ENCODE measurements at places on chromosomes 11 and 22.
A peak's percentile ranks its signal among the peaks of the same experiment; 100 is the strongest.

- DNase-seq = no peak
Measured at GRCh38 chr11:111361052-111361801, 17.8 kb downstream of the POU2AF1 start.

- DNase-seq = no peak
Measured at GRCh38 chr11:115408036-115408921, 95.9 kb downstream of the CADM1 start.

GRCh38 chr22:37972527-37972926 lies 11.8 kb downstream of the SOX10 start:
- no peak for DNase-seq

DNA sequence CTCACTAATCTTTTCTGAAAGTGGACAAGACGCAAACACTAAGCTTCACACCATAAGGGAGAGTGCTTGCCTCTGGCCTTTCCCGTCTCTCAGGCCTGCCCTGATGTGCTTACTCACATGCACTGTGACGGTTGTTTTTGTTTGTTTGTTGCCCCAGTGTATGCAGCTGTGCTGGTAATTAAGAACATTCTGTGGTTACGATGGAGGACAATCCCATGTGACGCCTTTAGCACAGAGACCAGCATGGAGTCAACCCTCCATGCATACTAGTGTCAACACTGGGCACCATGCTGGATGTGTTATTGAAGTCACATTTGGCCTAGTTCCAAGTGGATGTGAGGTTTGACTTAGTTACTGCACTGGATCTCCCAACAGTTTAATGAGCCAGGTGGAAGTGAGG lies 27.8 kb upstream of the CDON start:
- DNase-seq = no peak

DNA sequence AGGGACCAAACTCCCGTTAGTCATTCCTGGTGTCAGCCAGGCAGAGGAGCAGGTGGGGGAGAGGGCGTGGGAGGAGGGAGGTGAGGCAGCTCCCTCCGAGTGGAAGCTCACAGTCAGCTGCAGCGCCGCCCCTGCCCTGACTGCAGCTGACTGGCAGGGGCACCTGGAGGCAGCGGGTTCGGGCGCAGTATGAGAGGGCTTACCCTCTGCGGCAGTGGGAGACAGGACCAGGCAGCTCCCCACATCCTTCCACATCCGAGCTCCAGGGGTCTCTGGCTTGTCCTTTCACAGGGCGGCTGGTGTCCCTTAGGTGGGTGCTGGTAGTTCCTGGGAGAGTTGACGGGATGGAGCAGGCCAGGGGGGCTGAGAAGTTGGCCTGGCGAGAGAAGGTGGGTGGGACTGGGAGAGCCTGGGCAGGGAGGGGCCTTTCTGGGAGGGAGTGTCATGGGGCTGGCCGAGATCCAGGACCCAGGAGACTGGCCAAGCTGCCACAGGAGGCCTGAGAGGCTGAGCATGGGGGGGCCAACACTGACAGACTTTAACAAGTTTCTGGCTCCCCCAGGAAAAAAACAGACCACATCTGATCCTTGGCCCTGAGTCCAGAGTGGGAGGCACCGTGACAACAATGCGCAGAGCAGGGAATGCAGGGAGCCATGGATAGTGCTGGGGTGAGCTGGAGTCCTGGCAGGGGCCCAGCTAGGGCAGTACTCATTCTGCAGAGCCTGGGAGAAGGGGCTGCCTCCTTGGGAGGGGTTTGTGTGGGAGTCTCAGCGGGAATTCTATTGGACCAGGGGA lies 4.9 kb downstream of the ADORA2A start:
- DNase-seq = no peak

DNA sequence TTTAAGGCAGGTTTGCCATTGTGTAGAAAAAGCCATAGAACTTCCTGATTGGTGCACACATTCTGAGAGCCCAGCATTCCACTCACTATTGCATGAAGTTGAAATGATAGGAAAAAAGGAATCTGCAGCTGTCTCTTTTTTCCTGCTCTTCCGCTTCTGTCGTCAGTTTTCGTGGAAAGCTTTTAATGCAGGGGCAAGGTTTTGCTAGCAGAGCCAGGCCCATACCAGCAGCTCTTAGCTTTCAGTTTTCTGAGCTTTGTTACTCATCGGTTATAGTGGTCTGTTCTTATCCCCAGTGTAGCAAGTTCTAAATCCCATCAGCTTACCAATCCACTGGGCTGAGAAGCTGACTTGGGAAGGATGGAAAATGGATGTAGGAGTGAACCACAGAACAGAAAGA lies 162.9 kb upstream of the TTC12 start:
- DNase-seq = no peak

GRCh38 chr22:26082866-26083265 lies 86.4 kb upstream of the SEZ6L start:
- DNase-seq = no peak

DNA sequence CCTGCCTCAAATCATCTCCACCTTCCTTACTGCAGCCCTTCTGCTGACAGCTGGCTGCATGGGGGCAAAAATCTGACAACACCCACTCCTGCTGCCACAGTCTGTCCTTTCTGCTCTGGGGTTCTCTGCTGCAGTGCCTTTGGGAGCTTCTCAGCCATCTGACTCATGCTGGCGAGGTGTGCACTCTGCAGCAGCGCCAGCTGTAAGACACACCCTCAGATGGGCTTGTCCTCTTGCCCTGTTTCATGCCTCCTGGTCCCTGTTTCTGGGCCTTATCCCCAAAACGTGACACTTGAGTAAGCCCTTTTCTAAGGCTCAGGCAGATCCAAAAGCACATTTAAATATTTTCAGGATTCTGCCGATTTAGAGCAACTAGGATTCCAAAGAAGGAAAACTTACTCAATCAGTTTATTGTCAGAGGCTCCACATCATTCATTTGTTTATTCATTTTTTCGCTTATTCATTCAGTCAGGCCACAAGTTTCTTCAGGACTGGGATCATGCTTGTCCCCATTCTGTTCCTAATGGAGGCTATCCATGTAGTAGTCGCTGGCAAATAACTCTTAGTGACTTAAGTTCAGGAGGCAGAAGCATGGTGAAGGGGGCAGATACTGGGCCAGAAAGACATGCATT lies 60.2 kb downstream of the SMIM38 start:
- DNase-seq = no peak

DNA sequence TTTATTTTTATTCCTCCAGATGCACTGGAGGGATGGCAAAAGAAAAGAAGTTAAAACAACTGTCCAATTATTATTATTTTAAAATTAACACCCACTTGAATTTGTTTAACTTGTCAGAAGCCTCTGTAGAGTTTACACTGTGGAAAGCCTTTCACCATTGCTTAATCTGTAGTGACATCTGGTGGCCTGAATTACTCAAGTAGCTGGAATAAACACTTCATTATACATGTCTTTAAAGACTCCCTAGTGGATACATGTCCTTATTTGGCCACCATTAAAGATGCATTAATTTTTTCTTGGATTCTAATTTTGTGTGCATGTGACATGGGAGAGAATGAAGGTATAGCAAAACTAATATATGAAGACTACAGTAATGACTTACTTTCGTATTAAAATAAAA lies 1496.5 kb downstream of the FAM181B start:
- DNase-seq = no peak

DNA sequence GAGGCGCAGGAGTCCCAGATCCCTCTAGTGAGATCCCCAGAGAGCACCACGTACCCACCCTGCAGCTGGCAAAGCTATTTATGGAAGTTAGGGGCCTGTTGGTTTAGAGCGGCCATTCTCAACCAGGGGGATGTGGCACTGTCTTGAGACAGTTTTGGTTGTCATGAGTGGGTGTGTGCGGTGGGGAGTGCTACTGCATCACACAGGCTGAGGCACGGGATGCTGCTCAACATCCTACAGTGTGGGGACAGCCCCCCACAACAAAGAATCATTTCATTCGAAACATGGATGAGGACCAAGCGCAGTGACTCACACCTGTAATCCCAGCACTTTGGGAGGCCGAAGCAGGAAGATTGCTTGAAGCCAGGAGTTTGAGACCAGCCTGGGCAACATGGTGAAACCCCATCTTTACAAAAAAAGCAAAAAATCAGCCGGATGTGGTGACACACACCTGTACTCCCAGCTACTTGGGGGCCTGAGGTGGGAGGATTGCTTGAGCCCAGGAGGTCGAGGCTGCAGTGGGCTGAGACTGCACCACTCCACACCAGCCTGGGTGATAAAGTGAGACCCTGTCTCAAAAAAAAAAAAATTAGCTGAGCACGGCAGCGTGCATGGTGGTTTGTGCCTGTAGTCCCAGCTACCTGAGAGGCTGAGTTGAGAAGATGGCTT lies 28.2 kb downstream of the GGT5 start:
- DNase-seq = no peak

DNA sequence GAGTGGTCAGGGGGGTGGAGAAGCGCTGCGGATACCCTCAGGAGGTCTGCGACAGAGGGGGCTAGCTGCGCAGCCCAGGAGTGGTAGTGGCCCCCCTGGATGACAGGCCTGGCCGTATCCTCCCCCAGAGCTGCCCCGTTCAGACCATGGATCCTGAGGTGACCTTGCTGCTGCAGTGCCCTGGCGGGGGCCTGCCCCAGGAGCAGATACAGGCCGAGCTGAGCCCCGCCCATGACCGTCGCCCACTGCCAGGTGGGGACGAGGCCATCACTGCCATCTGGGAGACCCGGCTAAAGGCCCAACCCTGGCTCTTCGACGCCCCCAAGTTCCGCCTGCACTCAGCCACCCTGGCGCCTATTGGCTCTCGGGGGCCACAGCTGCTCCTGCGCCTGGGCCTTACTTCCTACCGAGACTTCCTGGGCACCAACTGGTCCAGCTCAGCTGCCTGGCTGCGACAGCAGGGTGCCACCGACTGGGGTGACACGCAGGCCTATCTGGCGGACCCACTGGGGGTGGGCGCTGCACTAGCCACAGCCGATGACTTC lies 505 bp downstream of the NUDT22 start:
- peak; percentile 71 for DNase-seq
